Thoracic aorta (tissue), 2 donors: ENCODE measurements at places on chromosomes 11 and 22. TPM values are rescaled to one million over a fixed set of nuclear protein-coding genes. Genes with fewer than 3 reads are reported as not detected.

GRCh38 chr22:26436903-26437515 is 7.9 kb downstream of the ASPHD2 start:
- H3K4me3 ChIP-seq, result no peak overlapping the region
- H3K4me1 ChIP-seq, result no peaks in the 10 kb centered on the region
- H3K27me3 ChIP-seq, result no peaks in the 10 kb centered on the region
- H3K36me3 ChIP-seq, result no peaks in the 10 kb centered on the region
- H3K27ac ChIP-seq, result no peak overlapping the region

GRCh38 chr22:46119729-46120419 is 30.5 kb upstream of the PPARA start:
- H3K27me3 ChIP-seq, result no peaks in the 10 kb centered on the region
- DNase-seq, result no peak
- no peak overlapping the region for H3K27ac ChIP-seq
- peaks cover 23% of the 10 kb centered on the region for H3K4me1 ChIP-seq

DNA sequence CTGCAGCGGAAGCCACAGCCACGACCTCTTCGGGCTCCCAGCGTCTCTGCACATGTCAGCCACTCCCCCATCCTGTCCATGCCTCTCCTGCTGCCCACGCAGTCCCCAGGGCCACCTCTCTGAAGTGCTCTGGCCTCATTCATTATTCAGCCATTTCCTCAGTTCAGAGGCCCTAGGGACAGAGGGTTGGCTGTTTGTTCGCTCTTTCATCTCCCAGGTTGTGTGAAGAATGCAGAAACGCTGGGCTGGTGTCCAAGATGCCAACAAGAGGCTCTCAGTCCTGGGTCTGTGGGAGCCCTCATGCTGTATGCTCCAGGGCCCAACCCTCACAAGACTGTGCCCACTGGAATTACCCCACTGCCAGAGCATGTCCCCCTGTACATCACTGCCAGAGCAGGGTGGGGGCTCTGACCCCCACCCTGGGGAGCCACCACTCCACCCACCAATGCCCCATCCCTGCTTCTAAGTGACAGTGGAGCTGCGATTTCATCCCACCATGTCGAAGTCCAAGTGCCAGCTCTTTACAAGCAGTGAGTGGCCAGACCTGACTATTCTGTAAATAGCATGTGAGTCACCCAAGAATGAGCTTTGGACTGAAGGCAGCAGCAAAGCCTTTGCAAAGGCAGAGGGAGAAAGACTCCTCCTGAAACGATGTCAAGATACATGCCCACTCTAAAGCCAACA is 209.6 kb downstream of the BUD13 start:
- H3K27ac ChIP-seq, result no peak overlapping the region
- H3K4me1 ChIP-seq, result no peaks in the 10 kb centered on the region
- no peaks in the 10 kb centered on the region for H3K36me3 ChIP-seq

GRCh38 chr11:60349990-60350389 is 22.9 kb downstream of the MS4A6E start:
- no peaks in the 10 kb centered on the region for H3K36me3 ChIP-seq
- H3K27ac ChIP-seq, result no peak overlapping the region
- no peaks in the 10 kb centered on the region for H3K27me3 ChIP-seq
- H3K4me1 ChIP-seq, result no peaks in the 10 kb centered on the region
- H3K4me3 ChIP-seq, result no peak overlapping the region
- DNase-seq, result no peak

DNA sequence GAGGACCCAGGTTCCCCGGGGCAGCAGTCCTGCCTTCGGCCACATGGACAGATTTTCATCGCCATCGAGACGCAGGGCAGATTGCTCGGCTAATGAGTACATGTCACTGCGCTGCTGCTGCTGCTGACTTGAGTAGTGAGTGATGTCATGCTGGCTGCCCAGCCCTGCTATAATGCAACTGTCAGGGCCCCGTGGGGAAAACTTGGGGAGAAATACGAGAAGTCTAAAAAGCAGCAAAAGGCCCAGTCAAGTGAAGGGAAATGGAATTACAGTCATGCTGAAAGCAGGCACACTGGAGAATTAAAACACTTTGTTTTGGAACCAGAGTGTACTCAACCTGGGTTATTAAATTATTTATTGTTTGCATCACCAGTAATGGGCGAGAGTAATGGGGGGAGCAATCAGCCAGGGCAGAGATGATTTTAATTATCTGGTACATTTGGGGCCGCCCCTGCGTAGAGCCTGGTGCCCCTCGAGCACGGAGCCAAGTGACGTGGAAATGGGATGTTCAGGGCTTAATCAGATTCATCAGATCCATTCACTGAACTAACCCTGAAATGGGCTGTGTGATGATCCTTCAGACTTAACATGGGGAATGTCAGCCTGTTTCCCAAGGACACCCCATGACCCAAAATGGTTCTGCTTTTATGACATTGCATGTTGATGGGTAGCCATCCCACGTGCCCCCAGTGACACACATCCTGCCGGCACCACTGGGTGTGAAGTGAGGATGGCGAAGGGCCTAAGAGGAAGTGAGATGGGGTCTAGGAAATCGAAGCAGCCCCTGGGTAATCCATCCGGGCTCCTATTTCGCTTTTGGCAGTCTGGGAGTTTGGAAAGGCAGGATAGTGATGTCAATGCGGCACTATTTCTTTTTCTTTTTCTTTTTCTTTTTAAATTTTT is 241.6 kb upstream of the CADM1 start:
- no peak overlapping the region for H3K4me3 ChIP-seq
- no peaks in the 10 kb centered on the region for H3K27me3 ChIP-seq
- H3K27ac ChIP-seq, result no peak overlapping the region
- no peaks in the 10 kb centered on the region for H3K36me3 ChIP-seq
- no peak for DNase-seq

DNA sequence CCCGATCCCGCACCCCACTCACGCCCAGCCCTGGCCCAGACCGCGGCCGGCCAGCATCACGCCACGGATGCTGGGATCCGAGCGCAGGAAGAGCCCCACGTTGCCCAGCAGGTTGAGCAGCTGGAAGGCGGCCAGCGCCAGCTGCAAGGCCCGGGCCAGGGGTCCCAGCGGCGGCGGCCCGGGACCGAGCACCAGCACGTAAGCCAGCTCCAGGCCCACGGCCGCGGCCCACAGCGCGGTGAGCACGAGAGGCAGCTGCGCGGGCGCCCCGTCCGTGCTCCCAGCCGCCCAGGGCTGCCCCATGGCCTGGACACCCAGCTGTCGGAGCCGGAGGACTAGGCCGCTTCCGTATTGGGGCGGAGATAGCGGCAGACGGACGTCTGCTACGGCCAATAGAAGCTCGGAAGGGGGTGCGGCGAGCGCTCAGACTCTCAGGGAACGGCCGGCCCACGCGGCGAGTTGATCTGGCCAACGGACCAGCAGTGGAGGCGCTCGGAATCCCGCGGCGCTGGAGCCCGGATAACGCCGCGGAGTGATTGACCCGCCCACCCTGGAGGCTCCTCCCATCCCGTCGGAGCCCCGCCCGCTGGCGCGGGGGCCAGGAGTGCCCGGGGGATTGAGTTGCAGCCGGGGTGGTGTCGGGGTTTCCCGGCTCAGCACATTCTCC is at the start of gene ZDHHC24:
TSS of gene ZDHHC24 (minus strand) at position 348 of the 667 bp plus-strand sequence. CDS start at position 303, 45 bp downstream.
- peak within 1 kb of the TSS; percentile 99 for H3K4me3 ChIP-seq
- peaks cover 25% of the 10 kb centered on the region for H3K4me1 ChIP-seq
- no peaks in the 10 kb centered on the region for H3K36me3 ChIP-seq

C1QTNF4 gene
- 2.0 TPM for total RNA-seq

- no peaks in the 10 kb centered on the region for H3K36me3 ChIP-seq
- DNase-seq, result peak; percentile 60
- H3K4me1 ChIP-seq, result peaks cover 73% of the 10 kb centered on the region
- H3K27me3 ChIP-seq, result no peaks in the 10 kb centered on the region
- H3K27ac ChIP-seq, result peak overlapping the region; percentile 95
Observed at GRCh38 chr22:42994917-42995562, 19.9 kb downstream of the PACSIN2 start.
